Esophagus mucosa (tissue), 1 donor: ENCODE measurements at places on chromosomes 3 and 15.

DNA sequence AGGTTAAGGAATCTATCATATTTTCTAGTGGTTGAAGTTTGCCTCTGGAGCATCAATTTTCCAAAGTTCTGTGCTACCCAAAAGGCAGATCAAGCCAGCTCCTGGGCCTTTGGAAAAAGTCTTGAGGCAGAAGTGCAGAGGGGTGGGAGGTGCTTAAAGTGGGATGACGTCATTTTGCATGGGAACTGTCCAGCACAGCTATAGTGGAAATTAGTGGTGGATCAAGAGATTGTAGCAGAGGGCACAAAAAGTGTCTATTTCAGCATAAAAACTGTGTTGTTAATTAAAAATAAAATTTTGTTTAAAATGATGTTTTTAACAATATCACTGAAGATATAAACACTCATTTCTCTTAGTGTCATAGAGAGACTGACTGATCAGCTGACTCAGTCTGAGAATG lies 221.9 kb downstream of the LRRN1 start:
- ATAC-seq = no peak

DNA sequence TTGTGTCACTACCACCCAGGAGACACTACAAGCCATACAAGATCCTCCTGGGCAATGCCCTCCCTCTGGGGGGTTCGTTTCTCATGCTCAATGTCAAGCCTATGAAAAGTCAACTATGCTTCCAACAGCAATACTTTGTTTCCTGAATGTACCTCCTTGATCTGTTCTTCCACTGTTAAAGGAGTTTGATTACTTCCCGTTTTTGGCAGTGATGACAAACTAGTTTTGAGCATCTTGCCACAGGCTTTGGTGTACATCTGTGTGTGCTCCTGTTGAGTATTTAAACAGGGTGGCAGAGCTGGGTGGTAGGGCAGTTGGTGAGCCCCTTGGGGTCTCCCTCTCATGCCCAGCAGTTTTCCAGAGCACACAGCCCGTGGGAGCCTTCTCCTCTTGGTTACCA lies 81.4 kb downstream of the IL12A start:
- ATAC-seq = no peak

GRCh38 chr3:131417751-131418150 lies 36.2 kb downstream of the NUDT16 start:
- ATAC-seq = no peak

- ATAC-seq = no peak
Observed at GRCh38 chr15:70936326-70936725, 43.7 kb downstream of the LRRC49 start.

- no peak for ATAC-seq
Observed at GRCh38 chr15:41233367-41233771, 2.3 kb downstream of the CHP1 start.

DNA sequence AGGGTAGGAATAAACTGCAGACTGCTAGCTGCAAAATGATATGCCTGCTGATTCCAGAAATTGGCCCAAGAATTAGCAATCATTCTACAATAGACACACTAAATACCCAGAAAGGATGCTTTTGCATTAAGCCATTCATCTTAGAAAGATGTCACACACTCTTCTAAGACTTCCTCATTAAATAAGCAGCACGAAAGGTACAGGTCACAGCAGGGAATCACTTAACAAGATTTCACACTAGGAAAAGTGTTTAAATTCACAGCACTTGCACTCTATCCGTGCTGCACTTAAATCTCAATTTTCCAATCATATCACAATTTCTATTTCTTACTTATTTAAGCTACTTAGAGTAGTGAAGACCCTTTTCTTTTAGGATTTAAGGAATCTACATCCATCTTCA lies 372.8 kb upstream of the CBLB start:
- no peak for ATAC-seq

- ATAC-seq = no peak
Observed at GRCh38 chr15:79089331-79089889, 1.2 kb downstream of the RASGRF1 start.
